ENCODE measurements at places on chromosomes 7 and 10.

- no peak for DNase-seq
Measured at GRCh38 chr10:5959581-5960069, 17.7 kb downstream of the IL15RA start.

DNA sequence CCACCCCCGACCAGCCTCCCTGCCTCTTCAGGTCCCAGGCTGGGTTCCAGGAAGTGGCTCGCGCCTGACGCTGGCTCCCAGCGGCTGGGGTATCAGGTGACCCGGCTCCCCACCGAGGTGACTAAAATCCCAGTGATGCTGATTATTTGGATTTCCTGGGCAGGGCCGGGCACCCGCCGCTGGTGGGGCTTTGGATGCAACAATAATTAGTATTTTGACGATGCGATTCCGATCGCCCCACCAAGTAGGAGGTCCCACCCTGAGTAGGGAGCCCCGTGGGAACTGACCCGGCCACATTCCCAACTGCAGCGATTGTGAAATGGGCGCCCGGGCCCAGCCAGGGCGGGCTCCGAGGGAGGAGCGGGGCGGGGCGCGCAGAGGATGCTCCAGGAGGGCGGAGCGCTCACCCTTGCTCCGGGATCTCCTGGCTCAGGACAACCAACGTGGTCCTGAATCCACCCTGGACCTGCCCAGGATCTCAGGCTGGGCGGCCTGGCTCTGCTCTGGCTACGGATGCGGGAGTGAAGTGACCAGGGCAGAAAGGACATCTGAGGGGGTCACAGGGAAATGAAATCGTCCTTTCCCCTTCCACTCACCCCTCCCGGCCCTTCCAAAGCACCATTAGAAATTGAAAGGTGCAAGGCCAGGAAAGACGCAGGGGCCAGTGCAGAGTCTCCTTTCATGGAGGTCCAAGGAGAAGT is 32.6 kb downstream of the DUSP5 start:
- no peak for DNase-seq

- peak; percentile 4 for DNase-seq
Measured at GRCh38 chr7:33423646-33424020, 294.3 kb downstream of the BBS9 start.

GRCh38 chr10:70715853-70716795 is 43.8 kb downstream of the ADAMTS14 start:
- DNase-seq, result no peak

DNA sequence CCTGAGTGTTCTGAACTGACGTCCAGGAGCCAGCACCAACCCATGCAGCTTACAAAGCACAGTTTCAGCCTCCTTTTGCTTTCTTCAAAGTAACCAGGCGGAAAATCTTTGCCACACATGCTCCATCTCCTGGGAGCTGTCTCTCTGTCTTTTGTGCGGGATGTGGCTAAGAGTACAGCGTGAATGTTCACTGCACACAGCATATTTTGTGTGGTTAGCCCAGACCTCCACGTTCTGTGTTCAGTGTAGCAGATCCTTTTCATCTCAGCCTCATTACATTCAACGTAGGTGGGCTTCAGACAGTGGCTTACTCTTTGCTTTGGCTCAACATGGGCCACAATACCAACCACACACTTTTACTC is 200.8 kb downstream of the TNS3 start:
- no peak for DNase-seq

- DNase-seq, result no peak
Measured at GRCh38 chr7:101435461-101436220, 73.0 kb downstream of the COL26A1 start.

GRCh38 chr10:79422178-79422892 is 23.1 kb downstream of the ZCCHC24 start:
- DNase-seq, result no peak

DNA sequence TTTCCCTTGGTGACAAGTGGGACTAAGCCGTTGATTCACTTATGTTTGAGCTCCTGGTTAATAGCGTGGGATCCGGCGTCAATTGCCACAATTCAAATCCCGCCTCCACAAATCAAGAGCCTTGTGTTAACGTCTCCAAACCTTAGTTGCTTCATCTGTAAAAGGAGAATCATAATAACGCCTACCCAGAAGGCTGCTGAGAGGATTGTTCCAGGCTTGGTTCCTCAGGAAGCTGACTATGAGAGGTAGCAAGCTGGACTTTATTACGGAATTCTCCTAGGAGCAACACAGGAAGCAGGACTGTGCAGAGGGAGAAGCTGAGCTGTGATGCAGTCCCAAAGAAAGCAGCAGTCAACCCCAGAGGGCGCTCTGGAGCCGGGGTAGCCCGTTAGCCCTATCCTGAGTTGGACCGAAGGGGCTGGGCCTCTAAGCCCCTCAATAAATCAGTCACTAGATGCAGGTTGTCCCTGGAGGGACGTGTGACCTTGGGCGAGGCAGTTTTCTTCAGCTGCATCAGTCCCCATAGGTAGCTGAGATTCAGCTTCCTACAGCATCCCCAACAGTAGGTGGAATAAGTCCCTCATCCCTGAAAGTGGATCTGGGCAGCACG is 6.9 kb upstream of the BAG3 start:
- no peak for DNase-seq

- DNase-seq, result no peak
Measured at GRCh38 chr7:94875201-94875600, 32.2 kb upstream of the PPP1R9A start.

DNA sequence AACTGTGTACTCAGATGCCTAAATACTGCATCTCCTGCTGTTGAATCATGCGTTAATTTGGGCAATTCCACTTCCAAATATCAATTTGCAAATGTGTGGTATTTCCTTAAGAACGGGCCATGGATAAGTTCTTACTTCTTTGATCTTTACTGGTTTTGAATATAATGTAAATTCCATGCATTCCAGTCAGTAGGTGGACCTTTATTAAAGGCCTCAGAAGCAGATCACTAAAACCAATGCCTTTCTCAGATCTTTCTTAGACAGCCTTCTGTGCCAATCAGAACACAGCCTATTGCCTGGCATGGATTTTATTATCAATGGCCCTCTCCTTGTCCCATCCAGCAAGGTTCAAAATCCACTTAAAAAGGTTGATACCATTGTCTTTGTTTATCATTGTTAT is 21.5 kb upstream of the POM121L12 start:
- DNase-seq, result no peak

DNA sequence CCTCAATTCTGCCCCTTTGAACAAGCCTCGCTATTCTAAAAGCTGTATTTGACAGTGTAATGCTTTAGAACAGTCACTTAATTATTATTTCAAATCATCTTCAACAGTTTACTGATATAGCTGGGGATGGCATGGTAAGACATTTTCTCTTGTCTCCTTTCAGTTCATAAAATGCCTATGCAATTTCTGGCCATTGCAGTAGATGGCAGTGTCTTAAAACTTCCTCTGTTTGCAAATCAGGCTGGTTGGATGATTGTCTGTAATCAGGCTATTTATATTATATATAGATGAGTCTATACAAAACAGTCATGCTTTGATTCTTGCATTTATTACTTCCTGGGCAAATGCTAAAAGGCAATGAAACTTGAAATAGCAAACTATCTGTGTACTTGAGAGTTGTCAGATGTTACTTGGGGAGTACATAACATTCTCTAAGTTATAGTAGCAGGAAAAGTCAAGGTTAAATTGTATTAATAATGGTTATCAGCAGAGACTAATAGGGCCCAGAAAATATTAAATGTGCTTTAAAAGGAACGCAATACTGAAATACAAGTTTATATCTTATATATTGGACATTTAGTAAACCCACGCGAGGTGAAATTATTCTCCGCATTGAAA is 55.5 kb upstream of the LHFPL3 start:
- DNase-seq, result no peak

DNA sequence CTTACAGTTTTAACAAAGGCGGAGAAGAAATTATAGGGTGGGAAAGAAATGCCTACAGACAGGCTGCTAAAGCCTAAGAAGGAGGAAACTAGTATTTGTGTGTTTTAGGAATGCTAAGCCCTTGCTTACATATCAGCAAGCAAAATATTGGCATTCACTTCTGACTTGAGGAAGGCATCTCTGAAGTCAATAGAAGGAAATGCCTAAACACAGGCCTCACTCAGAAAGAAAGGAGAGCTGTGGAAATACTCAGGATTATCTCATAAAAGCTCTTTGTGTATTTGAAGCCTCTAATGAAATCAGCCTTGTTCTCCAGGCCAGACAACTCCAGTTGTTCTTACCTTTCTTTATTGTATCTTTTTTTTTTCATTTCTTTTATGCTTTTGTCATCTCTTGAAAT is 158.0 kb downstream of the AUTS2 start:
- no peak for DNase-seq

DNA sequence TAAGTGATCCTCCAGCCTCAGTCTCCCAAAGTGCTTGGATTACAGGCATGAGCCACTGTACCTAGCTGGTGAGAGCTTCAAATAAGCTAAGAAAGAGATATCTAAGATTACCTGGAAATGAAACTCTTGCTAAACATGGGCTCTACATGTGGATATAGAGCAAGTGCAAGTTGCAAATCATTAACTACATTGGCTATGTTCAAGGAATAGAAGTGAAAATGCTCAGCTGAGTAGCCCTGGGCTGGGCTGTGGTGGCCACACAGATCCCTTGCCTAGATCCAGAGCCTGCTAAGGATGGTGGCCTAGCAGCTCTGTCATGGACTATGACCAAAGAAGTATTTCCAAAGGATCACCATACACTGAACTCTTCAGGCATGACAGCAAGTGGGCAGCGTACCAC is 209.3 kb downstream of the PLXNA4 start:
- DNase-seq, result no peak

GRCh38 chr7:17500736-17501135 is 202.3 kb downstream of the AHR start:
- DNase-seq, result no peak

- no peak for DNase-seq
Measured at GRCh38 chr7:138849701-138850100, 51.7 kb upstream of the ATP6V0A4 start.

GRCh38 chr10:31340343-31340742 is 21.3 kb downstream of the ZEB1 start:
- DNase-seq, result no peak

DNA sequence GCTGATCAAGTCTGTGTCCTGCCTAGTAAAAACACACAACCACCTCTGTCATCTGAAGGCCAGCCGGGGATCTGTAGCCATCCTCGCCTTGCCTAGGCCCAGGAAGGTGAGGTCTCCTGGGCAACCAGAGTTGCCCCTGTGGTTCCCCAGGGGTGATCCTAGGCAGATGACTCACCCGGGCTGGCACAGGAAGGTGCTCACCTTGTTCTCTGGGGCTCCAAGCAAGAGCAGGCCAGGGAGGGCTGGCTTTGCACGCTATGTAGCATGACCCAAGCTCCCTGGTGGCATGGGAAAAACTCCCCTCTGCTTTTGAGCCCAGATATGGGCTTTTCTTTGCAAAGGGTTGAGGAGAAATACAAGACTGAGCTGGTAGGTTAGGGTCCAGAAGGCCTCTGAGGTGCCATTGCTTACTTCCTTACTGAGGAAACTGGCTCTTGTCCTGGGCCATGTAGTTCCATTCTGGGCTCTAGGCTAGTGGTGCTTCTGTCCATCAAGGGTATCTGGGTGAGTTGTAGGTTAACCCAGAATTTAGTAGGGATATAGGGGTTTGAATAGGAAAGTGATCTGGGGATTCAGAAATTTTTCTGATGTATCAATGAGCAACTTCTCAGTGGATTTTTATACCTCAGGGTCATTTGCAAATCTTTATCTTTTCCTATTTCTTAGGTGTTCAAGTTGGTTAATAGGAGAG is 112.0 kb downstream of the NT5C2 start:
- DNase-seq, result no peak

- no peak for DNase-seq
Measured at GRCh38 chr10:132464256-132465192, 67.5 kb downstream of the PWWP2B start.

GRCh38 chr10:10644676-10645385 is 372.8 kb upstream of the CELF2 start:
- no peak for DNase-seq

GRCh38 chr10:23978317-23978716 is 230.6 kb upstream of the KIAA1217 start:
- no peak for DNase-seq

DNA sequence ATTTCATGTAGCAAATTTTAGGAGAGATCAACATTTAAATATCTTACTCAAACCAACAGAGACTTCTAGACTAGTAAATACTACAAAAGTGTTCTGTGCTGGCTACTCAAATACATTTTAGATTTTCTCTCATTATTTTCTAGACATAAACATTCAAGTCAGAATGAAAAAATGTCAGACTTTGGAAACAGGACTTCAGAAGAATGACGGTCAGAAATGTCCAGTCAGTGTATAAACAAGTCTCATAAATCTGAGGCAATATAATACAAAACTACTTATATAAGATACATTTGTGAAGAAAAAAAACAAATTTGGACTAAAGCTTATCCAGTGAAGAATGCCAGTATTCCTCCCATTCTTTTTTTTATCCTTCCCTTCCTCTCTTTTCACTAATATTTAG is 25.9 kb downstream of the RNLS start:
- DNase-seq, result no peak

- DNase-seq, result peak; percentile 41
Measured at GRCh38 chr7:130982160-130982638, 248.2 kb upstream of the KLF14 start.

- no peak for DNase-seq
Measured at GRCh38 chr7:158531661-158532060, 56.0 kb downstream of the PTPRN2 start.

- DNase-seq, result no peak
Measured at GRCh38 chr7:139131601-139132041, 22.1 kb upstream of the ZC3HAV1 start.

DNA sequence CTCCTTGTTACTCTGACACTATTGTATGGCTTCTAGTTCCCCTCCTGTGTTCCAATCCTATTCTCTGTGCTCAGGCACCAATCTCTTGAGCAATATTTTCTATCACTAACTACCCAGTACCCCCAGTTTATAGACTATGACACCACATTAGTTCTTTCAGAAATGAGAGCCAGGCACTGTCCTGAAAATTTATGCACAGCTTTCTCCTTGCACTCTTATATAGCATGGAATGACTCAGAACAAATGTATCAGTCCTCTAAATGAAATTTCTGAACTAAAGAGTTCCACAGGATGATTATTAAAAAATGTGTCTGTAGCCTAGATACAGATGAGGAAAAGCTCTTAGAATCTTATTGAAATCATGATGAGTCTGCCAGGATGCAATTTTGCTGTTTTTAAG is 489.9 kb downstream of the XPNPEP1 start:
- DNase-seq, result no peak

DNA sequence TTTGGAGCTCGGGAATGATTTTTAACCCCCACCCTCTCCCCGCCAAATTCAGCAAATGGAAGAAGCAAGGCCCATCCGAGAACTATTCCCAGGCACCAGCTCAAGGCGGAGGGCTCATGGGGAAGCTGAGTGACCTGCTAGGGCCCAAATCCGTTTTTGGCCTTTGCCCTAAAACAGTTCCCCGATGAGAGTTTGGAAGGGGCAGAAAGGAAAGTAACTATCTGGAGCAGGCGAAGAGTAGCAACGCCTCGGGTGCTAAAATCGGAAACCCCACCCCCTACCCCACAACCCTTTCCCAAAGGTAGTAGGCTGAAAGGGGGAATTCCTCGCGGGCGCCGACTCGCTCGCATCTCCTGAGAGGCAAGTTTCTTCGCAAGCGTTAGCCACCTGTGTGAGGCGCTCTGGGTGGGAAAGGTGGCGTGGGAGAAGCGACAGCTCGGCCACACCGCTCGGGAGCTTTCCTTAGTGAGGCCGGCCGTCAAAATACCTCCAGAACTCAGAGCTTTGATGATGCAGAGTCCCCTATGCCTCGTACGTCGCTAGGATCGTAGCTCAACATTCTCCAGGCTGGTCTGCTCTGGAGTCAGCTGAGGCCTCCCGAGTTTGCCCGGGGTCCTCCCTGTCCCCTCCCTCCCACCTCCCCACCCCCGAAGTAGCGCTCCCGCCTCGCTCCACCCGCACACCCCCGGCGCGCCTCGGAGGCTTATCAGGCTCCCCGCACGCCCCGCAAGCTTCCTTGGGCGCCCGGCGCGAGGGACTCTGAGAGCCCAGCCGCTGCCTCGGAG is 642 bp upstream of the PRKG1 start:
- DNase-seq, result no peak
